ENCODE measurements at places on chromosomes 2 and 18. TPM values are rescaled to one million over a fixed set of nuclear protein-coding genes. Genes with fewer than 3 reads are reported as not detected.

Gene CABYR
- polyA plus RNA-seq = 0.82 TPM

Gene IL36A
- polyA plus RNA-seq = not detected

Gene ASAP2
- 26.2 TPM for polyA plus RNA-seq

Gene ONECUT2
- 0.02 TPM for polyA plus RNA-seq

Gene INHBB
- 0.49 TPM for polyA plus RNA-seq

Gene CYP26B1
- polyA plus RNA-seq = 3.1 TPM

Gene DLX1
- polyA plus RNA-seq = not detected

Gene ITGA6
- polyA plus RNA-seq = 32.8 TPM

Gene SCN2A
- polyA plus RNA-seq = 2.7 TPM

Gene GNLY
- 8.1 TPM for polyA plus RNA-seq

Gene PSMA8
- not detected for polyA plus RNA-seq

Gene SCN9A
- 0.99 TPM for polyA plus RNA-seq

GRCh38 chr2:85156153-85156552 lies 23.0 kb downstream of the TCF7L1 start:
- no peak for DNase-seq

GRCh38 chr18:10023853-10024570 lies 110.2 kb downstream of the VAPA start:
- DNase-seq = peak; percentile 59

DNA sequence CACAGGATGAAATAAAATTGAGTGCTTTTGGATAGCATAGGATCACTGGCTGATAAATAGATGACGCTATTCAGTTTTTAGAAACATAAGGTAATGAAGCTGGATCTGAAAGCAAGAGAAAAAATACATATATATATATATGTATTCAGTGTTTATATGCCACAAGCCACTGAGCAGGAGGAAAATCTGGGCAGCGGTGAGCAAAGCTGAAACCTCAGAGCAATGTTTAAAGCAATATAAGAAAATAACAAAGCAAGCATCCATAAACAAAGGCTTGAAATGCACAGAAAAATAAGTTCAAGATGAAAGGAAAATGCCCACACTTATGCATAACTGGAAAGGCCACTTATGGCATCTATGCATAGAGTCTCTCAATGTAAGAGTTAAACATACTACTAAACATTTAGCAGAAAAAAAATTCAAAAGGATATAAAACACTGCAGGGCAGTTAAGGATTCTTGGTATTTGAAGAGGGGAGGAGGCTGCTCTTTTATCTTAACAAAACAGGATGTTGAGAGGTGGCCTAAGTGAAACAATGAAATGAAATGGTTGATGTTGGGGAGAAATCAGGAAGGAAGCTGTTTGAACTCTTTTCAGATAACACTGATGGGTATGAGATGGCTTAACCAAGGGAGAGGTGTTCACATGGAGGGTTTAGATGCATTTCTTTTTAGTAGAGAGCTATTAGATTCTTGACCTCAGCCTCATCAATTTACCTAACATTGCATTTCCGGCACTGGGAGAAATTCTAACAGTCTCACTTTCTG lies 129.1 kb downstream of the ARHGAP15 start:
- DNase-seq = no peak

- DNase-seq = no peak
Measured at GRCh38 chr2:111632661-111633060, 251.3 kb downstream of the ANAPC1 start.

GRCh38 chr2:5410991-5411700 lies 281.0 kb upstream of the SOX11 start:
- DNase-seq = no peak

- no peak for DNase-seq
Measured at GRCh38 chr2:174339561-174340399, 5.0 kb downstream of the SP9 start.

GRCh38 chr18:55090564-55091188 lies 131.4 kb upstream of the CCDC68 start:
- no peak for DNase-seq

DNA sequence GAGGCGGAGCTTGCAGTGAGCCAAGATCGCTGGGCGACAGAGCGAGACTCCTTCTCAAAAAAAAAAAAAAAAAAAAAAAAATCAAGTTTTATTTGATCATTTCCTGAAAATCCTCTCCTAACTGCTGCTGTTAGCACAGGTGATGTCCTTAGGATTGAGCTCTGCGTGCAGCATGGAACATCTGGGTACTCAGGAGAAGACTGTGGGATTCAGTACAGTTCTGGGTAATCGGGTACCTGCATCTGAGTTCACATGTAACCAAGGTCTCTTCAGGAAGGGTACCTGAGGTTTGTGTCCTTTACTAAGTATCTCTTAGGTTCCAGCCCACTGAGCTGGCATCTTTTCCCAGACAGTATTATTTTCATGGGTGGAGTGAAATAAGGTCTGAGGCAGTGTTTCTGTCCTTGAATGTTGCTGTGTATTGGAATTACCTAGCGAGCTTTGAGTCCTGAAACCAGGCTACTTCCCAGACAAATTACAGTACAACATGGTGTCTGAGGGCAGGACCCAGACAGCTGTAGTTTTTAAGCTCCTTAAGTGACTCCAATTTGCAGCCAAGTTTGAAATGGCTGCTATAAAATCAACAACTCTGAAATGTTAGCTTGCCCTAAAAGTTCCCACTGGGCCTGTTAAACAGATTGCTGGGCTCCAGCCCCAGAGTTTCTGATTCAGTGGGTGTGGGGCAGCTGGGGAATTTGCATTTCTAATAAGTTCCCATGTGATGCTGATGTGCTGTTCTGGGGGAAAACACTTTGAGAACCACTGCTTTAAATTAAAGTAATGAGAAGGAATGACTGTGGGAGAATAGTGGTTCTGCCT lies 120.5 kb downstream of the PMAIP1 start:
- peak; percentile 80 for DNase-seq

GRCh38 chr2:11404376-11405073 lies 60.1 kb upstream of the ROCK2 start:
- no peak for DNase-seq

DNA sequence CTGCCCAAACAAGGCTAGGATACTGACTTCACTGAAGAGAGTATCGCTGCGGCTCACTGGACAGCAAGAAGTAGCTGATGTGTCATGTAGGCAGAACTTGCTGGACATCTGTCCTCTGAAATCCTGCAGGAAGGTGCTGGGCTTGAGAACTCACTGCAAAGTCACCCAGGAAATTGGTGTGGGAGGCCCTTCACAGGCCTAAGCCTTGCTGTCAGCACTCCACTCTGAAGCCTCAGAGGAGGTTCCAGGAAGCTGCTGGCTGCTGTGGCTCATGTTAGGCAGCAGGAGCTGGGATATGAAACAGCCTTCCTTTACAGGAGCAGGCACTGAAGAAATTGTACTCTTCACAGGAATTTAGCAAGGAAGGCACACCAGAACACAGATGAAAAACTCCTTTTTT lies 88.3 kb upstream of the CCDC68 start:
- no peak for DNase-seq

- DNase-seq = no peak
Measured at GRCh38 chr2:1758774-1759610, 14.7 kb upstream of the PXDN start.
